ENCODE measurements at places on chromosomes 7 and 10. TPM values are rescaled to one million over a fixed set of nuclear protein-coding genes. Genes with fewer than 3 reads are reported as not detected.

Gene OR2A42
- total RNA-seq = not detected

Gene SH2D4B
- not detected for total RNA-seq

DNA sequence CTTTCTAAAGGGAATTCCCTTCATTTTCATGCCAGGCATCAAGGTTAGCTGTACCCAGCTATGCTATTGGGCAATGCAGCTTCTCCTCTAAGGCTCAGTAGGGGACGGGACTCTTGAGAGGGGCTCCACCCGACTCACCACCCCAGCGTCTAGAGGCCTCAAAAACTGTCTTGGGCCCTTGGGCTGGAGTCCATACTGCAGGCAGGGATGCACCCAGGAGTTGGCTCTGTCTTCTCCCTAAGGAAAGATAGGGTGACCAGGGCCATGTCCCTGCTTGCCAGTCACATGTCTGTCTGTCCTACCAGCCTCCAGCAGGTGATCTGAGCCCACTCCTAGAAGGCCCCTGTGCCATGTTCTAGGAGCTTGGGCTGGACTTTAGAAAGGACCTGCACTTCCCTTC, 1.2 kb downstream of the OPN4 start:
- no peak for DNase-seq

- DNase-seq = peak; percentile 60
Observed at GRCh38 chr7:150356265-150356897, 12.2 kb upstream of the REPIN1 start.

GRCh38 chr7:101239191-101239950, 1.8 kb upstream of the CLDN15 start:
- DNase-seq = no peak

DNA sequence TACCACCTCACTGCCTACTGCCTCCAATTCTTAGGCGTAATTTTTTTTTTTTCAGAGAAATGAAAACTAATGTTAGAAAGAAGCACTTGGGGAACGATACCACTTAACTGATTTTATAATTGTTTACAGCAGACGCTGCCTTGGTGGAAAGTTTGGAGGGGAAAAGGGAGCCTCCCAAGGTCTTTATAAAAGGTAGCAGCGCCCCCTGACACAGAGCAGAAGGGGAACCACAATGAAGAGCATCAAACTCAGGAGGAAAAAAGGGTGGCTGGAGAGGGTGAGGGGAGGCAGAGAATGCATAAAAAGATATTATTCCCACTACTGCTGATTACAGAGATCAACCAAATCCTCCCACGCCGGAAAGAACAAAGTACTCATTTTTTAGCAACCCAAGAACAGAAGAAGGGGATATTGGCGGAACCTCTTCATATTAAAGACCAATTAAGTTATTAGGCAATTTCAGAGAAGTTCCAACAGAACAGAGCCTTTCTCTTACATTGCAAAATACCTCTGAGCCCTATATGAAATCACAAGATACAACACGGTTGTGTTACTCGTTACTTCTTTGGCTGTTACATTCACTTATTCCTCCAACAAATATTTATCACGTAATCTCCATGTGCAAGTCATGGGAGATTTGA, 135.8 kb downstream of the TEX36 start:
- DNase-seq = no peak

GRCh38 chr7:12888717-12889116, 201.3 kb downstream of the ARL4A start:
- DNase-seq = no peak

DNA sequence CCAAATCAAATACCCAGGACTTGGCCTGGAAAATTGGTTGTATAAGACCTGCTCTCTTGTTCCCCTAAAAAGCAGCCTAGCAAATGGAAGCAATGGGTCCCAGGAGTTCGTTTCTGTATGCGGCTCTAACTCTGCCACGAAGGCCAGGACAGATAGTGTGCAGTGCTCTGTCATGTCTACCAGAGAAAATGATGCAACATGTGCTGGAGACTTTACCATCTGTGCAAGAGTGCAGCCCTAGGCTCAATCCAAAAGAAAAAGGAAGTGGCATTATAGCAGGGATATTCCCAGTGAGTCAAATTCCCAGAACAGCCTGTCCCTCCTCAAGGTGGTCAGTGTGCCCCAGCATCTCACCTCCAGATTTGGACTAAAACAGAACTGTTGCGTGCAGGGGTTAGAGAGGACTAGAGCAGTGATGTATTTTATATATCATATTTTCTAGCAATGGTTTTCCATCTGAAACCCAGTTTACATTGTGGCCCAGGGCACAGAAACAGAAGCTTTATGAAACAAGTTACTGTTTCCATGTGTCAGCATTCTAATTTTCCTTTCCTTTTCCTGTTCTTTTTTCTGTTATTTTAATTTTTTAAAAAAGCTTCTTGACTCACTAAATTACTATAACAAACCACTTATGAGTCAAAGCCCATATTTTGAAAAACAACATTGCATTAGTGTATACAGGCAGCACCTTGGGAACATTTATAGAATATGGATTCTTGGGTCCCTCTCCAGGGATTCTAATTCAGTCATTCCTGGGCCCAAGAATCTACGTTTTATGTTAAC, 311.2 kb downstream of the RNLS start:
- no peak for DNase-seq

GRCh38 chr7:2754912-2755311, 66.9 kb downstream of the AMZ1 start:
- DNase-seq = no peak

DNA sequence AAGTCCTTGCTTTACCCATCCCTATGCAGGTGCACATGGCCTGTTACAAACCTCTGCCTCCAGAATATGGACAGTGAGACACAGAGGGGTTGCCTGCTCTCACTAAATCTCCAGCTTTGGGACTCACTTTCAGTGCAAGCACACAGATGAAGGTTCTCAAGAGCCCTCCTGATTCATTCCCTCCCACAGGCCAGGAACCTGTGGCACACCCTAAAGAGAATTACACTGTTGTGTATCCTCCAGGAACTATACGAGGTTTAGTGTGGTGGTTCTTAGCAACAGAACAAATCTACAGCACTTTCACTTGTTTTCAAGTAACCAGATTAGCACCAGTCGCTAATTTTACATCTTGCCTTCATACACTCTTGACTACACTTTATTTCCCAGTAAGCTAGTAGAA, 192.3 kb downstream of the PLXNA4 start:
- DNase-seq = no peak
